ENCODE measurements at places on chromosomes 1 and 21. TPM values are rescaled to one million over a fixed set of nuclear protein-coding genes. Genes with fewer than 3 reads are reported as not detected.

PTPRF gene
- 46.4 TPM for total RNA-seq

PLPPR4 gene
- total RNA-seq, result 0.12 TPM

ATXN7L2 gene
- total RNA-seq, result 5.8 TPM

SRSF11 gene
- total RNA-seq, result 68.4 TPM

FMO5 gene
- 0.58 TPM for total RNA-seq

LENEP gene
- total RNA-seq, result not detected

SYDE2 gene
- total RNA-seq, result 3.9 TPM

SLC19A1 gene
- 7.6 TPM for total RNA-seq

SEC16B gene
- total RNA-seq, result 1.5 TPM

GSTM1 gene
- not detected for total RNA-seq

ADORA1 gene
- 1.5 TPM for total RNA-seq

OR2AK2 gene
- not detected for total RNA-seq

MYBPHL gene
- total RNA-seq, result not detected

KIAA1614 gene
- 14.6 TPM for total RNA-seq

CASZ1 gene
- total RNA-seq, result under 0.01 TPM

YRDC gene
- 14.0 TPM for total RNA-seq

ESPN gene
- total RNA-seq, result under 0.01 TPM

ADAMTS5 gene
- total RNA-seq, result 17.4 TPM

OR6K3 gene
- not detected for total RNA-seq

RIMKLA gene
- not detected for total RNA-seq

ANKRD45 gene
- 0.68 TPM for total RNA-seq

All from pericardium fibroblast (primary cell).